ENCODE measurements at places on chromosomes 12 and 14.

DNA sequence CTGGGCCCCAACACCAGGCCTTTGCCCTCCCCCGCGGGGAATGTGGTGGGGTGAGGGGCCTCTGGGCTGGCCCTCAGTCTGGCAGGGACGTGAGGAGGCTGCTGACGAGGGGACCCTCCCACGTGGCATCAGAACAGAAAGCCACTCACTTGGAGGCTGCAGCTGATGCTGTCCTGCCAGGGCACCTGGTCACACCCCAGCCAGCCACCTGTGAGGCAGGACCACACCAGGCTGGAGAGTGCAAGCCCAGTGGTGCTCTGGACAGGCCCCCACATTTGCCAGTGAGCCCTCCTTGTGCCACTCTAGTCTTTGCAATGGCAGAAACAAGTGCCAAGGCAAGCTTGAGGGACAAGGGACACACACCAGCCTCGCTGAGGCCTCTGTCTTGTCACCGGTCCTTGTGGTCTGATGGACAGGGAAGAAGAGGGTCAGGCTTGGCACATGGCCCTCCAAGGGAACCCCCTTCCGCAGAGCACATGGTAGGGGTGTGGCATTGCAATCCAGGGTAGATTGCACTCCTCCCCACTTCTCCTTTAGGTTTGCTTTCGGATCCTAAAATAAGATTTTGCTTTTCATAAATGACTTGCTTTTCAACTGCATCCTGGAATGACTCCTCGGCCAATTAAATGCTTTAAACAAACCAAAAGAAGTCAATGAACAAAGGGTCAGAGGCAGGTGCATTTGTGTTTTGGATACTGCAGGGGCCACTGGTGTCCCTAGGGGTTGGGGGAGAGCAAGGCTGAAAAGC lies 53.7 kb downstream of the CCDC88C start:
- no peak for DNase-seq

- no peak for DNase-seq
Measured at GRCh38 chr14:64841121-64841651, 38.5 kb downstream of the SPTB start.

DNA sequence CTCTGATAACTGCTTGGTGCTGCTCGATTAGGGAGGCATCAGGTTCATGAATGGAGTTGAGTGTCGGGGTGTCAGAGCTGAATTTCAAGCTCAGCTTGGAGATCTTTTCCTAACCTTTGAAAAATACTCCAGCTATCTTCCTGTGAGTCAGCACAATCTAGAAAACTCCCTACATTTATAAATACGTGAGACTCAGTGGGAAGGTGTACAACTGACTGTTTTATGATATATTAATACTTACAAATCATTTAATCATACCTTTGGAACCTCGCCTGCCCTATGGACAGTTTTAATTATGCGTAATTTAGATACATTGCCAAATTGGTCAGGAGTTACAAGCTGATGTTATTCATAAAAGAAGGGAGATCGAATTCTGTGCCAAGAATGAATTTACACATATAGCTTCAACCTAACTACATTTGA lies 961 bp downstream of the CMAS start:
- DNase-seq = no peak

GRCh38 chr12:6538420-6539313 lies 4.3 kb downstream of the GAPDH start:
- peak; percentile 61 for DNase-seq

DNA sequence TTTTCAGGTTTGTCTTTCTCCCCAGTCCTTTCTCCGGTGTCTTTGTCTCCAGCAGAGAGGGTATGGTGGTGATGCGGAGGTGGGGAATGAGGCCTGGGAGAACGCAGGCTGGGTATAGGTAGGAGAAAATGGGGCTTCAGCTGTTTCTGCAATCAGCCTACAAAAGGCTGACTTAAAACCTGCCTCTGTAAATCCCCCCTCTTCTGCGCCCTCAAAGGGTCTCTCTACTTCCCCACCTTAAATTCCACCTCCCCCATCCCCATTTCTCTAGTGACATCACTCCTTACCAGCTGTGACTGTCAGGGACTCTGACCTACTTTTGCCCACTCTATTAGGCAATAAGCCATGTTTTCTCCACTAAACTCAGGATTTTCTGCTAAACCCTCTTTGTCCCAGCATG lies 8.1 kb upstream of the RIMKLB start:
- no peak for DNase-seq

DNA sequence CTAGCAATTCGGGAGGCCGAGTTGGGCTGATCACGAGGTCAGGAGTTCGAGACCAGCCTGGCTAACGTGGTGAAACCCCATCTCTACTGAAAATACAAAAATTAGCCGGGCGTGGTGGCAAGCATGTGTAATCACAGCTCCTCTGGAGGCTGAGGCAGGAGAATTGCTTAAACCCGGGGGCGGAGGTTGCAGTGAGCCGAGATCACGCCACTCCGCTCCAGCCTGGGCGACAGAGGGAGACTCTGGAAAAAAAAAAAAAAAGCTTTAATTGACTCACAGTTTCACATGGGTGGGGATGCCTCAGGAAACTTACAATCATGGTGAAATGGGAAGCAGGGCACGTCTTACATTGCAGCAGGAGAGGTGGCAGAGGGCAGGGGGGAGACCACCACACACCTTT lies 30.6 kb upstream of the SLC2A3 start:
- DNase-seq = peak; percentile 49

DNA sequence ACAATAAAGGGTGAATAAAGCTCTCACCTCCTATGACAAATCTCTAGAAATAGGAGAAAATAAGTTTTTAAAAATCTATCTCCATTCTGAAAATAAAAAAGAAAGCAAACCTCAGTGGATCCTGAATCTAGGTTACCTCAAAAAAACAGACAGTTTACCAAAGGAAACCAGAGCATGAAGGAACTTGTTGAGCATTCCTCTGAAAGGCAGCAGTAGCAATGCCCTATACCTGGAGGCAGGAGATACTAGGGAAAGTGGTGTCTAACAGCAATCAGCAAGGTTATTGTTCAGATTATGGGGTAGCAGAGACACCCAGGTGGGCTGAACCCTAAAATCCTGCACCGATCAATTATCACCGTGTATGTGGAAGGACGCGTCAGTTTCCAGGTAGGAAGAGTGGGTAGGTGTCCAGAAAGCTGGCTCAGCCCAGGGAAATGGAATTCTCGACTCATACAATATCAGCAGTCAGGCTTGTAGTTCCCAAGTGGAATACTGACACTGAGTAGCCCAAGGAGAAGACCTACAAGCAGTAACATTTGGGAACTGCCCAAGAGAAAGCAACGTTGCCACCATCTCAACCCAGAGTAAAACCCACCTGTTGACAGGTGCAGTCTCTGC lies 128.3 kb downstream of the ST8SIA1 start:
- DNase-seq = no peak

DNA sequence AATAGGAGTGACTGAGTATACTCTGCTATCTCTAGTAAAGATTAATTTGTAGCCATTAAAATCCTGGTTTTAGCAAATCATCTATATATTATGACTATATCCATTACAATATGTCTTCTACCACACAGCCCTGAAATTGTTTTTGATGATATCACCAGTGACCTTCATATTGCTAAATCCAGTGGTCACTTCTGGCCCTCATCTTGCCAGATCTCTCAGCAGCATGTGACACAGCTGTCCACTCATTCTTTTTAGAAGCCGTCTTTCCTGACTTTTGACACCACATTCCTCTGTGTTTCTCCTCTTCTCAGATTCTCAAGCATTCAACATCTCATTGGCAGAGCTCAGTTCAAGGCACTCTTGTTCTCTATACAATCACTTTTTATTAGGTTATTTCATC lies 54.9 kb downstream of the CPNE8 start:
- DNase-seq = no peak

DNA sequence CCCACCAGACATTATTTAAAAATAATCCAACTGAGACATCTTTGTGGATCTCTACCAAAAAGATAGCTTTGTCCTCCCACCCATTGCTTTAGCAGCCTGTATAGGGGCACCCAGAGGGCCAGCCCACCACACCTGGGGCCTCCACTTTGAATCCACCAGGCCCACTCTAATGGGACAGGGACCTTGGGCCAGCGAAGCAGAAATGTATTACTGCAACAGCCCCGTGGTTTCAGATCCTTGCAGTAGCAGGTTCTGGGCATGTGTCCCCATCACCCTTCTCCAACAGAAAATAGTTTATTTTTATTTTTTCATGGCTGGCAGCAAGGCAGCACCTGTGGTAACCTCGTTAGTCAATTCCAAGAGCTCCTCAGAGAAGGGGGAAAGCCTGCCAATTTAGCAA lies 218.4 kb downstream of the ZFP36L1 start:
- no peak for DNase-seq

DNA sequence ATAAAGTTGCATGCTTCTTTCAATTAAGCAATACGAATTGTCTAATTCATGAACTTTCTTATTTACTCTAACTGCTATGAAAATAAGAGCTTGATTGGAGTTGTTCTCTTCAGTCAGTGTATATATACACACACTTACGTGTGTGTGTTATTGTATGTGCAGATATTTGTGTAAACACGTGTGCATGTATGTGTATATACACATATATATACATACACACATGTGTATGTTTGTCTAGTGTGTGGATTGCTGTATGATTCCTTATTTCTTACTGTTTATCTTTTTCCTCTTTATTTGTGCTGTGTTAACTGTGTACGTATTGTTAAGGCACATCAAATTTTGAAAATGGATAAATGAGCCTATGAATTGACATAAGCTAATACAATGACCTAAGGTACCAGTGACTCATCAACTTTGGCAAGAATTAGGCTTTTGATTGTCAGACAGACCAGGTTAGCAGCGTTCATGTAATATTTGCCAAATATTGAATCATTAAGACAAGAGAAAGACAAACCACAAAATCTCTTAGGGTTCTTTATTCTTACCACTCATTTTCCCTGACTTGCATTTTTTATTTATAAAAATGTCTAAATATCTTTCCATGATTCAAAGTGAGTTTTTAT lies 423.9 kb downstream of the SOX5 start:
- DNase-seq = no peak

DNA sequence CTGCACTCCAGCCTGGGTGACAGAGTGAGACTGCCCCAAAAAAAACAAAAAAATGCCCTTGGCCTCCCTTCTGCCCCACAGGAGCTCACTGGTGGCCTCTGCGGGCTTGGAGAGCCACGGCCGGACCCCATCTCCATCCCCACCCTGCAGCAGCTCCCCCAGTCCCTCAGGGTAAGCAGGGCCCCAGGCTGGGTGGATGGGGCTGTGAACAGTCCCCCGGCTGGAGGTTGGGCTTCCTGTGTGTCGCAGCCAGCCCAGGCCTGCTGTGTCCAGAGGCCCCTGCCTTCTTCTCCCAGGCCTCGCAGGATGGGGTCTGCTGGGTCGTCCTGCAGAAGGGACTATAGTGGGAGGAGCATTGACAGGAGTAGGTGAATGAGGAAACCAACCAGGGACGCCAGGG lies 15.4 kb upstream of the PUS1 start:
- no peak for DNase-seq

GRCh38 chr12:26953447-26953846 lies 15.2 kb downstream of the FGFR1OP2 start:
- DNase-seq = no peak

- no peak for DNase-seq
Measured at GRCh38 chr14:101083564-101084435, 180.3 kb upstream of the RTL1 start.

DNA sequence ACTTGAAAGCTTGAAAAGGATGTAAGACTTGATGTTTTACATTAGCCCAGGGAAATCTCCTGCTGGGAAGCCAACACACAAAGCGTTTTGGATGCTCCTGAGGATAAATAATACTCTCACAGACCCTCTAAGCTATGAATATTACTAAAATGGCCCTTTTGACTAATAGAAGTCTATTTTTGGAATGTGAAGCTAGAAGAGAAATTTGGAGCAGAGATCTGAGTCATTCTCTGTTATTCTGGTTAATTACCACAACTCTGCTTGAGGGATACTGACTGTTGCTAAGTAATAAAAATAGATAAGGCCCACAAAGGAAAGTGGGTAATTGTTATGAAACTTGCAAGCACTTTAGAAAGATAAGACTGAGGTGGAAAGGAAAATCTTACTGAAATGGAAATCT lies 346.2 kb upstream of the STXBP6 start:
- no peak for DNase-seq

GRCh38 chr14:24978862-24979724 lies 70.9 kb downstream of the STXBP6 start:
- DNase-seq = no peak

- DNase-seq = no peak
Measured at GRCh38 chr12:68980476-68981212, 47.7 kb upstream of the CPM start.

DNA sequence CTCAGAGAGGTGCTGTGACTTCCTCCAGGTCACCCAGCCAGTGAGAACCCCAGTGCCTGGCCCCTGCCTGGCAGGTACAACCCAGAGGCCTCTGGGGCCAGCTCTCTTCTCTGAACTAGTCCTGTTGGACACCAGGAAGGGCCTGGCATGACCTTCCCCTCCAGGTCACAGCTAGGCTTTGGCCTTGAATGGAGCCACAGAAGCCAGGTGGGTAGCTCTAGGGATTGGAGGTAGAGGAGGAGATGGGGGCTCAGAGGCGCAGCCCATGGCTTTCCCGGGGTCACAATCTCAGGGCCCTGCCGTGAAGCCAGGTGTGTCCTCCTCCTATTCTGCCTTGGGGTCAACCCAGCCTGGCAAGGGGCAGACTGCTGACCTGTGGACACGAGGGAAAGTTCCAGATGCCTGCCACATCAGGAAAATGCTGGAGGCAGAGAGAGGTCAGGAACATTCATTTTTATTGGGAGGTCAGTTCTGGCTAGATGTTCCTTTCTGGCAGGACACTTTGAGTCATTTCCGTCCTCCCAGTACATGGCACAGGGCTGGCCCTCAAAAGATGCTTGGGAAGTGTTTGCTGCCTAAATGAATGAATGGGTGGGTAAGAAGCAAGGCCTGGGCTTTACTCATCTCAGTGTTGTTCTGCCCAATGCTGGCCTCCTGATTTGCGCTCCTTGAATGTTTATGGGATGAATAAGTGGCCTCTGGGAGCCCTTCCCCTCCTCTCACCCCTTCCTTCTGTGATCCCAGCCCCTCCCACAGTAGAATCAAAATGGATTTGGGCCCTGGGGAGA lies 25.4 kb downstream of the FAM222A start:
- DNase-seq = peak; percentile 0

Data from stimulated activated naive CD8-positive, alpha-beta T cell treated with anti-CD3 and anti-CD28 coated beads, Interleukin-15, Interleukin-2, amounts not matched to agents 100 U/mL and 50 U/mL, for 24 hours (primary cell).